ENCODE measurements at places on chromosomes 16 and 17. TPM values are rescaled to one million over a fixed set of nuclear protein-coding genes. Genes with fewer than 3 reads are reported as not detected.

DNA sequence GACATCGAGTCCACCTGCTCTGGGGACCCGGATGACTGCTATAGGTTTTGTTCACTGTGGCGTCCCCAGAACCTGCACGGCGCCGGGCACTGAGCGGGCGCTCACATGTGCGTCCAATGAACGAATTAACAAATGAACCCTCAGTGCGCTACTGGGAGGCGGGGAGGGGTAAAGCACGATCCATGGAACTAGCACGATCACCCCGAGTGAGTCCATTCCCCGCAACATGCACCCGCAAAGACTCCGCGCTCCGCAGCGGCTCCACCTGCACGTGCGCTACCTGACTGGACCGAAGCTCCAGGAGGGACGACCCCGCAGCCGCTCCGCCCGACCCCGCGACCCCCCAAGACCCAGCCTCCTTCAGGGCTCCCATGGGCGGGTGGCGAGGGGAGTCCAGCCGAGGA, 491 bp downstream of the TRAP1 start:
- peak; percentile 20 for DNase-seq

GRCh38 chr16:87487361-87487924, 5.4 kb downstream of the ZCCHC14 start:
- no peak for DNase-seq

GRCh38 chr16:89293276-89294143, 76.0 kb downstream of the ZNF778 start:
- DNase-seq, result no peak

- DNase-seq, result no peak
Observed at GRCh38 chr16:28998837-28999236, 14.0 kb downstream of the LAT start.

DNA sequence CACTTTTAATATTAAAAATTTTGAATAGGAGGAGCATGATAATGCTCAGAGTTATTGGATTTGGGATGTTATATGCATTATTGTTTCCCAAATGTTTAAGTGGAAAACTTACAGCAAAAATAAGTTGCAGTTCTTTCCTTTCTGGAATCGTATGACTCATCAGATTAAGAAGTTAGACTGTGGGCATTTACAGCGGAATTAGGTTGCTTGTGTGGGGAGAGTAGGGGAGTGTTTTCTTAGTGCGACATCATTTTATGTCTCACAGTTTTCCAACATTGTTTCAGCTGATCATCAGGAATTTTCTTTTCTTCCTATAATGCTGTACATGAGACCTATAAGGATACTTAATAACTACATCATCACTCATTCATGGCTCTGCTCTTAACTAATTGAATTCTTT, 1631.8 kb downstream of the CDH8 start:
- DNase-seq, result no peak

- no peak for DNase-seq
Observed at GRCh38 chr17:75498039-75498725, 17.2 kb downstream of the CASKIN2 start.

GRCh38 chr17:37744961-37745800, at the start of gene HNF1B:
TSS of gene HNF1B (minus strand) at chr17:37745059. CDS start at chr17:37744884, 175 bp downstream.
- DNase-seq, result no peak

DNA sequence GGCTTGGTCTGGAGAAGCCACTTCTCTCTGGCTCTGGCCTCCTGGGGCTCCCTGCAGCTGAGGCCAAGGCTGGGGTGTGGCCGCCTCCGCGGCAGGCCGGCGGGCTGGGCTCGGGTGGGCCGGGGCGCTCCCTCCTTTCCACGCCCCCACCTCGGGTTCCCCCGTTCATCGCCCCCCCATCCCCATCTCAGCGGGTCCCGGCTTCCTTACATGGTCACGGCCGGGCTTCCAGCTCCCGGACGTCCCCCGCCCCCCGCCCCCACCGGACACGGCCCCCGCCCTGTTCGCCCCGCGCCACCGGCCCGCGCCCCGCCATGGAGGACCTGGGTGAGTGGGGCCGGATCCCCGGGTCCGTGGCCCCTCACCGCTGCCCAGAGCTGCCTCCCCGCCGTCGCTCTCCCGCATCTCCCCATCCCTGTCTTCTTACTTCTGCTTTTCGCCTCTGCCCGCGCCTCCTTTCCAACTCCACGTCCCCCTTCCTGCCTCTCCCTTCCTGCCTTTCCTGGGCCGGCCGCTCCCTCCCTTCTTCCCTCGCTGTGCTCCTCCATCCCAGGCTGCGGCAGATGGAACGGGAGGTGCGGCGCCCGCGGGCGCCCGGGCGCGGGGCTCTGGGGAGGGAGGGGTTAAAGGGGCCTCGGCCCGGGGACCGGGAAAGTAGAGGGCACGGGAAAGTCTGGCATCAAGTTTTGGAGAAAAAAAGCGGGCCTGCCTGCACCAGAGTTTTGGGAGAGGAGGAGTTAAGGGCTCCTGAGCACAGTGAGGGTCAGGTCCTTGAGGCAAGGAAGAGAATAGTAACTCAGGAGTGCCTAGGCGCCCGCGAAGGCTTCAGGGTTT, at the start of gene TGFB1I1:
Gene TGFB1I1, plus strand, starts transcription at position 278 of the 834 bp plus-strand sequence. Its CDS starts 37 bp downstream, at position 315.
- peak; percentile 74 for DNase-seq

DNA sequence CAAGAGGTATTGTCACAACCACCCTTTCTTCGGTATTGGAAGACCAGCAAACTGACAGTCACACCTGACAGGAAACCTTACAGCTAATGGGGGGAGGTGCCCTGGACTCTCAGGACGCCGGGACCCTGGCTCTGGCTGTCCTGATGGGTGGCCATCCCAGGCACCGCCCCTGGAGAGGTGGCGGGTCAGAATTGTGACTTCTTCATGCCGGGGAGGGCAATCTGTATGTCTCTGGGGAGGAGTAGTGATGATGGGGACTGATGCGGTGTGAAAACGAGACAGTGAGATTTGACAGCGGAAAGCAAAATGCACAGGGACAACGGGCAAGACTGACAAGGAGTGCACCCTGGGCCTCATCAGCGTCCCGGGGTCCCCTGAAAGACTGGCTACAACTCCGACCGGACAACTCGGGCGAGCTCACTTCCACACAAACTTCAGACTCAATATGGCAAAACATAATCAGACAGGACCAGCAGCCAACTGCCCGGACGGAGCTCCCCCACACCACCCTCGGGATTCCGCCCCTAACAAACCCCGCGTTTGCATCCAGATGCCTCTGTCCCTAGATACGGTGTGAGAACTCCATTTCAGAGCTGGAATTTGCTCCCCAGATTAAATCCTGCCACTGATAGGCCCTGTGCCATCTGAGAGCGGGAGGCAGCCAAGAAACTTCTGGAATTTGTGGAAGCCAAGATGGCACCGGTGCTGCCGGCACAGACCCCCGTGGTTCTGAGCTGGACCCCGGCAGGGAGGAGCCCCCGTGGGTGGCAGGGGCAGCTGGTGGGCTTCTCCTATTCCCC, 83.6 kb upstream of the CREBBP start:
- DNase-seq, result no peak

DNA sequence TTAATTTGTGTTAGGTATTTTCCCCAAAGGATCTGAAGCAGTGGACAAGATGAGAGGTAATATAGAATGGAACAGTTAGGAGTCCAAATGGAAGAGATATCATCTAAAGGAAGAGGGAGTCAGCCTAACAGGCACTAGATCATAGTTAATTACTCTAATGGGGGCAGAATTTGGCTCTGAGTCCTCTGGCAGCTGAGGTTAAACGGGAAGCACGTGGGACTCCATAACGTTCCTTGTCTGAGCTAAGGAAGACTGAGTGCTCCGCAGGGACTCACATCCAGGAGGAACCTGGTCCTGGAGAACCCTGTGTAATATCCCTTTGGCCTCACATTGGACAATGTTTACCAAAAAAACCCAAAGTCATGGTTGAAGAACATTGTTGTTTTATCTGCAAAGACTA, 46.6 kb upstream of the TEX2 start:
- DNase-seq, result no peak

DNA sequence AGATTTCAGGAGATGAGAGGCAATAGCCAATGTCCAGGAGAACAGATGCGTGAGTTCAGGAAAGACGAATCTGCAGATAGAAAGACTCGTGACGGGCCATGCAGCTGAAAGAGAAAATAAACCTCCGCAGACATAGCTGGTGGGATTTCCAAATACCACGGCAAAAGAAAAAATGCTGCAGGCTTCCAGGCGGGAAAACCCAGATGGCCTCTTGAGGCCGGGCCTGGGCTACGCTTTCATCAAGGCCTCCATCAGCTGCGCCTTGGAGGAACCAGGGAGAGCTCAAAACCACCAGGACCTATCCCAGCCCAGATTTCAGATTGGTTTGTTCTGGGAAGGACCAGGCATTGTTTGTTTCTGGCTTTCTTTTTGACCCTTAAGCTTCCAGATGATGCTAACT, 16.7 kb downstream of the CCDC40 start:
- peak; percentile 23 for DNase-seq

- no peak for DNase-seq
Observed at GRCh38 chr17:78168242-78168902, at the start of gene SYNGR2. TSS of gene SYNGR2 (plus strand) at chr17:78168581. CDS start at chr17:78168617, 36 bp downstream.

Gene PRDM7
- polyA plus RNA-seq, result not detected

Gene OR2C1
- 0.70 TPM for polyA plus RNA-seq

Gene TPPP3
- 386 TPM for polyA plus RNA-seq

Measured in muscle of arm (tissue), 14 donors.